ENCODE measurements at places on chromosomes 12 and 14.

GRCh38 chr14:67516676-67517075, 16.4 kb upstream of the PLEKHH1 start:
- DNase-seq = no peak

- DNase-seq = no peak
Measured at GRCh38 chr12:27548301-27549199, 24.5 kb downstream of the PPFIBP1 start.

GRCh38 chr12:3218228-3219171, 141.3 kb downstream of the TSPAN9 start:
- DNase-seq = no peak

GRCh38 chr12:91422127-91422526, 239.5 kb upstream of the DCN start:
- DNase-seq = no peak

GRCh38 chr12:106919910-106920544, 35.7 kb upstream of the TMEM263 start:
- no peak for DNase-seq

DNA sequence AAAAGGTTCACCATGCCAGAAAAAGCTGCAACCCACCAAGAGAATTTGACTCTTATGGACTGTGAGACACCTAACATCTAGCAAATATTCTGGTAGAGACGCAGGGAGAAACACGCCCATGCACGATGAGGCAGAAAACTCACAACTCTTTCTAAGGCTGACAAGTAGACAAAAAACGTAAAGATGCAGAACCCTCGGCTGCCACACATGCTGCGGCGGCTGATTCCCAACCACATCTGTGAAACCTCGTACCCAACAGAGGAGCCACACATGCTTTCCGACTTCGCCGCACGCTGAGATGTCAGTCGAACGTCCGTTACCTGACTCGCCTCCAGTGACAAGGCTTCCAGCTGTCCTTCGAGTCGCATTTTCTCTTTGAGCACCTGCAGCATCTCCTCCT, 21.8 kb downstream of the GOLGA3 start:
- DNase-seq = no peak

All from CD4-positive, alpha-beta T cell (primary cell).